T-helper 1 cell (primary cell): ENCODE measurements at places on chromosomes 12 and 14.
A peak's percentile ranks its signal among the peaks of the same experiment; 100 is the strongest.

- DNase-seq, result no peak
Observed at GRCh38 chr12:105166736-105167135, 59.2 kb downstream of the WASHC4 start.

- DNase-seq, result no peak
Observed at GRCh38 chr12:121059031-121059898, 20.2 kb upstream of the OASL start.

- DNase-seq, result no peak
Observed at GRCh38 chr12:67732857-67733256, 84.3 kb downstream of the DYRK2 start.

DNA sequence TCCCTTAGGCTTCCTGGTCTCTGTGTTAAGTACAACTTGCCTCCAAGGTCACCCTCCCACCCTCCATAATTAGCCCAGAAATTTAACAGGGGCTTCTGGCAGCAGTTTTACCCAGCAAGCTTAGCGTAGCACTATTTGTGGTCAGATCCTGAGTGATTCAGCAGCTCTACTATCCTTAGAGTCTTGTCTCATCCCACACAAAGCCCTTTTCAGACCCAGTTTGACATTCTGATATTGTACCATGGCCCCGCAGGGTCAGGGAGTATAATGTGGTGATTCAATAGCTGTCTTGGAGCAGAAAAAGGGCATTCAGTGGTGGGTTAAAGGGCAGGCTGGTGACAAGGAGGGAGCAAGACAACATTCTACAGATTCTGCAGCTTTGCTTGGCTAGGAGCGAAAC, 153.8 kb upstream of the DDHD1 start:
- no peak for DNase-seq

DNA sequence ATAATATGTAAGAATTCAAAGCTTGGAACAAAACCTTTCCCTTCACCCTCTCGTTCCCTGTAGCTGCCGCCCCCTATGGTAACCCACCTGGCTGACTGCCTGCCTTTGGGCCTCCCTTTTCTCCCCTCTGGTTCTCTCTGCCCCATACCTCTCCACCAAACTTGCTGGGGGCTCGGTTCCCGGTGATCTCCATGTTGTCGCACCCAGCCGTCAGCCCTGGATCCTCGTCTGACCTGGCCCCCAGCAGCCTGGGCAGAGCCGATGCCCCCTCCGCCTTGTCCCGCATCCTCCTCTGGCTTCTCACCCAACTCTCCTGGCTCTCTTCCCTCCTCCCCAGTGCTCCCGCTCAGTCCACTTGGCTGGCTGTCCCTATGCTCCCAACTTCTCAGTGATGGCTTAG, 4.5 kb downstream of the CYP46A1 start:
- no peak for DNase-seq

- no peak for DNase-seq
Observed at GRCh38 chr14:22887990-22888378, 5.0 kb downstream of the REM2 start.

GRCh38 chr14:68843471-68844209, 50.8 kb upstream of the ZFP36L1 start:
- peak; percentile 43 for DNase-seq

GRCh38 chr14:69013943-69014782, 35.1 kb upstream of the ACTN1 start:
- DNase-seq, result no peak

GRCh38 chr12:94240171-94240570, 91.8 kb downstream of the PLXNC1 start:
- no peak for DNase-seq

DNA sequence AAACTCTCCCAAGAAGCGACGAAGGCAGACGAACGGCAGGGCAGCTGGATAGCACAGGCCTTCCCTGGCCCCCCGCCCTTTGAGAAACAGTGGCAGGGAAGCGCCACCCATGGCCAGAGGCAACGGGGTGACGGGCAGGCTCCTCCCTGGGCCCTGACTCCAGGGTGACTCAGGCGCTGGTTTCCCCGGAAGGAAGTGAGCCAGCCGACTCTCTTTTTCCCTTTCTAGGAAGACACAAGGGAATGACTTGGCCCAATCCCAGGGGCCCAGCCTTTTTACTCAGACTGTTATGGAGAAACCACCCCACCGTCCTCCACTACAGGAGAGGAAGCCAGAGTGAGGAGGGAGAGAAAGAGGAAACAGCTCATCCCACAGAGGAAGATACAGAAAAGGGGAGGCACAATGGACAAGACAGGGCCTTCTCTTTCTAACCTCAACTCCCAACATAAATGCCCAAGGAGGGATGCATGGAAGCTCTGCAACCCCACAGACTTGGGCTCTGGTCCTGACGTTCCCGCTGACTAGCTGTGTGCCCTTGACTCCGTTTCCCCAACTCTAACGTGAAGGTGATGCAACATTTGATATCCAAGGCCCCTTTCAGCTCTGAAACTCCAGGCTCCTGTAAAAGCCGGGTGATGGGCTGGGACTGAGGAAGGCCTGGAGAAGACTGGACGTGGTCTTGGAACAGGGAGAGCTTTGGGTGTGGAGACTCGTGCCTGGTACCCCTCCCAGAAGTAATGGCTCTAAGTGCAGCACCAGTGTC, 27.9 kb downstream of the ACTN1 start:
- no peak for DNase-seq

GRCh38 chr12:12564911-12565310, 2.2 kb upstream of the DUSP16 start:
- no peak for DNase-seq

GRCh38 chr14:22588526-22589095, 413 bp downstream of the DAD1 start:
- DNase-seq, result no peak

- DNase-seq, result no peak
Observed at GRCh38 chr12:18066666-18067065, 23.3 kb downstream of the RERGL start.
